NCI-H2171 (cell line): ENCODE measurements at places on chromosomes 13 and 19.

GRCh38 chr19:7191946-7192691 lies 102.1 kb downstream of the INSR start:
- no peak for DNase-seq

- peak; percentile 86 for DNase-seq
Measured at GRCh38 chr13:39765801-39766463, 110.5 kb downstream of the COG6 start.

GRCh38 chr13:22707946-22708345 lies 472.8 kb upstream of the SGCG start:
- no peak for DNase-seq

GRCh38 chr13:99103536-99103935 lies 97.1 kb upstream of the UBAC2 start:
- DNase-seq, result peak; percentile 82

DNA sequence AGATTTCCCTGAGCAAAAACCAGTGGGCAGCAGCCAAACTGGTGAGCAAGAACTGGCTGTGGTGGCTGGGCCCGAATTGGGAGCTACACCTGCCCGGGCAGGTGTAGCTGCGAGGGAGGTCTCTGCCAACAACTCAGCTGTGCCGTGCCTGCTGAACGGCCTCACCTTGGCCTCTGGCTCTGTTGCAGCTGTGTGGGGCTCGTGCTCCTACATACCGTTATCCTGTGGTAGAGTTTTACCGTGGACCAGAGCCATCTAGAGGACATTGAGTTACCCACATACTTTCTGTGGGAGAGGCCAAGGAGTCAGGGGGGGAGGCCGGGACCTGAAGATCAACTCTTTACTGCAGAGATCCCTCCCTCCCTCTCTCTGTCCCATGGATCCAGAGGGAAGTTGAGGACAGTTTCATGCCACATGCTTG lies 113.2 kb downstream of the TM9SF2 start:
- DNase-seq, result no peak
